ENCODE measurements at places on chromosomes 2 and 18.

DNA sequence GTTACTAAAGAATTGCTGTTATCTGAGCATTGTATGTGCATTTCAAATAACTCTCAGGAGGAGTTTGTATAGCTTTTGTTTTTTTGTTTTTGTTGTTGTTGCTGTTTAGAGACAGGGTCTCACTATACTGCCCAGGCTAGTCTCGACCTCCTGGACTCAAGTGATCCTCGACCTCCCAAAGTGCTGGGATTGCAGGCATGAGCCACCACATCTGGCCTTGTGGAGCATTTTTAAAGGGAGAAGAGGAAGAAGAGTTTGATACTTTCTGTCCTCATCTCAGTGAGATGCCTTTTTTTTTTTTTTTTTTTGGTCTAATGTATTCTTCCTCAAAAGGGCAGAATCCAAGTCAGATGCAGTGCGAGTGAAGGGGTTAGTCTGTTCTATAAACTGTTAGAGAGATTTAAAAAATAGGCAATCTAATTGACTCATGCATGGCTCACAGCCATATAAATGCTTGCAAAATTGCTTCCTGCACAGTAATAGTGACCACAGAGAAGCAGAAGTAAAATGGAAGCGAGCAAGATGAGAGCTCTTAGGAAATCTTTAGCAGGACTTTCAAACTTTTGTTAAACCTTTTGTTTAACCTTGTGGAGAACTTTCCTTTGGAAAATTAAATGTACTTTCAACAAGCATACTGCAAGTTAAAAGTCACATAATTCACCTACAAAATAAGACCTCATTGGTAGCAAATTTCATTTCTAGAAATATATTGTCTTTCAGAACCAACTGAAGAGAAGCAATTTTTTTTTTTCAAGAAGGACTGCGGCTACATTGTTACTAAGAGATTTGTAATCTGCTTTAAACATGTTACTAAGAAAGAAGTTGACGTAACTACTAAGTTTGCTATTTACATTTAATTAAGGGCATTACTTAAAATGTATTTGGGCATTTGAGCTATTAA, 52.3 kb upstream of the ROCK1 start:
- no peak for DNase-seq

DNA sequence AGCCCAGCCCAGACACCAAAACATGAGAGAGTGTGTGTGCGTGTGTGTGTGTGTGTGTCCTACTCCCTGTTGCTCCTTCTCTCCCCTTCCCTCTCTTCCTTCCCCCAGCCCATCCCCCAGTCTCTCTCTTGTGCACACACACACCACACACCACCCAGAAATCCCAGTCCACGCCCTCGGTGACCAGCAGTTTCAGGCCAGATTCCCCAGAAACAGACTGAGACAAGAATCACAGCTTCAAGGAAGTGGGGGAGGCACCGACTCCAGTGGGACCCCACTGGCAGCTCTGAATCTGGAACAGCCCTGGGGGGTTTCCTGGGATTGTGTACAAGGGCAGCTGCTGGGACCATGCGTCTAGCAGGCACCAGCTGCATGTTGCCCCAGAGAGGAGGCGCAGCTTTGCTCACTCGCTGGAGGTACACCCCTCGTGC, 113.5 kb downstream of the NDUFA10 start:
- DNase-seq: no peak

DNA sequence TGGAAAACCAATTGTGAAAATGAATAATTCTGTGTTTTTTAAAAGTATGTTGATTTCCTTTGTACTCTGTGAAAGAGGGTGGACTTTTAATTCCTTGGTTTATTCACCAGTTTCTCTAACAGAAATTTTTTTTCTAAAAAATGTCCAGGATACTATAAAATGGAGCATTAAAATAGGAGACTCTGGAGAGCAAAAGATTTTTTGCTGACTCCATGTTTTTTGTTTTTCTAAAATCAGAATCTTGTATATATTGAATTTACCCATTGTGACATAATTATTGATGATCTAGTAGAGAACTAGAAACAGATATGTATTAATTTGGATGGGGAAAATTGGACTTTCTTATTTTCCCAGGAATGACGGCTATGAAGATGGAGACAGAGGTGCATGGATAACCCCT, 23.2 kb upstream of the EFEMP1 start:
- DNase-seq: no peak

- DNase-seq: no peak
These were observed 390.4 kb downstream of the CMPK2 start for GRCh38 chr2:6475155-6475940.

- no peak for DNase-seq
These were observed 551.7 kb downstream of the SATB2 start for GRCh38 chr2:198905881-198906612.

All from NCI-H2029 treated with DMSO at 0.1 percent for 48 hours (cell line).